ENCODE measurements at places on chromosomes 6 and 20.

GRCh38 chr20:30485331-30486102, 771.9 kb upstream of the DEFB115 start:
- no peak for DNase-seq

DNA sequence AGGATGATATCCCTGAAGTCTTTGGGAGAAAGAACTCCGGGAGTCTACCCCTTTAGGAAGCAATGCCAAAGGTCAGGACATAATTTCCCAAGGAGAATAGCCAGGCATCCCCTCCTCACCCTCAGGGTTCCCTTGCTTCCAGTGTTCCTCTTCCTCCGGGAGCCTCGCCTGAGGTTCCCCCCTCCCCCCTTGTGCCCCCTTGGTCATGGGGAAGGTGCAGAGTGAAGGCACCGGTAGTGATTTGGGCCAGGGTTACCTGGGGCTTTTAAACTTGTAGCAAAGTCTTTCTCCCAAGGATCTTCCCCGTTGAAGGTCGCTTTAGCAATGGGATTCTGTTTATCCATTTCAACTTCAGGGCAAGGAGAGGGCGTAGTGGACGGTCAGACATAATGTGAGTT, 1.2 kb downstream of the ISM1 start:
- no peak for DNase-seq

GRCh38 chr20:59082981-59083380, 40.4 kb upstream of the PRELID3B start:
- no peak for DNase-seq

DNA sequence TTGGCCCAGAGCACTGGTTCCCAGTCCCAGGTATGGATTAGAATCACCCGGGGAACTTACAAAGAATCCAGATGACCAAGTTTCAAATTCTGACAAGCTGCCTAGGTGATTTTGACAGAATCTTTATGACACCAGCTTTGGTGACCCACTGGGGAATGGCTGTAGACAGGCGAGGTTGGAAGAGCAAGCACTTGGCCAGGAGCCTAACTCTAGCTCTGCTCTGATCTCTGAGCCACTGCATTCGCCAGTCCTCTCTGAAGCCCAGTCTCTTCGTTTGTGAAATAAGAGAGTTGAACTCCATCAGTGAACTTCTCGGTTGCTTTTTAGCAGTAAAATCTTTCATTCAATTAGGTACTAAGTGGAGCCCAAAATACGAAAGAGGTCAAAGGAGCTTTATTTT, 161.2 kb downstream of the VEGFA start:
- no peak for DNase-seq

- DNase-seq: no peak
These were observed 20.9 kb upstream of the SHLD1 start for GRCh38 chr20:5729348-5729747.

DNA sequence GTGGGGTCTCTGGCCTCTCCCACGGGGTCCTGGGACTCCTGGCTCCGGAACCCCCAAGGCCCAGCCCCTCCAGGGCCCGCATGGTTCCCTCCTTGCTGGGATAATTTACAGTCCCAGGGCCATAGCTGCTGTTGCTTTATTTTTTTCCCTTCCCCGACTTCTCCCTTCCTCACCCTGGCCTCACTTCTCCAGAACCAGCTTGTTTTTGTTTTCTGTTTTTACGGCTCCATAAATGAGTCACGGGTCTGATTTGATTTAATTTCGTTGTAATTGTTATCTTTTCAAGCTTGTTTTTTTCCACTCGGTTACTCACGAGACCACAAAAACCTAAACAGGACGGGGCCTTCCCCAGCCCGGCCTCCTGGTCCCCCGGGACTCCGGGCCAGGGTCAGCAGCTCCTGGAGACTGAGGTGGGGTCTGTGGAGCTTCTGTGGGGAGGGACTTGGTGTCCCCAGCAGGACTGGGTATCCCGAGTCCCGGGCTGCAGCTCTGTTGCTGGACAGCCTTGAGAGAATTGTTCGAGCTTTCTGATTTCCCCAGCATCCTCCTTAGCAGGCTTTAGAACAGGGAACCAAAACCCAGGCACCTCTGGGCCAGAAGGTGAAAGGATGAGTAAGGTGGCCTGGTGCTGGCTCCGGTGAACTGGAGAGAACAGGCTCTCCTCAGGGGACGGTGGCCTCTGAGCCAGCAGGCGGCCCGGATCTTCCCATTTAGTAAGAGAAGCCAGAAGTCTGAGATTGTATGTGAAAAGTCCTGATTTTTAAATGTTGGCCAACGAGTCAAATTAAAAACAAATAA, 94.9 kb downstream of the CEBPB start:
- DNase-seq: no peak

DNA sequence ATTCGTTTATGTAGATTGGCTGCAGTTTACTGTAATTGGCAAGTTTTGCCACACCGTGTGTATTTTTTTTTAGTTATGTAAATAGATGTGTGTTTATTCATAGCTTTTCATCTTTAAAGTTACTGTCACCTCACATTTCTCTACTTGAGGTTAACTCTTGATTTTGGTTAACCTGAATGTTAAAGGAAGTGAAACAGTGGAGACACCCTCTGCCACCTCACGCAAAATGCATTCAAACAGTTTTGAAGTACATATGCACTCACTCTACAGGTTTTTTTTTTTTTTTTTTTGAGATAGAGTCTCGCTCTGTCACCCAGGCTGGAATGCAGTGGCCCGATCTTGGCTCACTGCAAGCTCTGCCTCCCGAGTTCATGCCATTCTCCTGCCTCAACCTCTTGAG, 17.7 kb downstream of the OR2A4 start:
- DNase-seq: no peak

DNA sequence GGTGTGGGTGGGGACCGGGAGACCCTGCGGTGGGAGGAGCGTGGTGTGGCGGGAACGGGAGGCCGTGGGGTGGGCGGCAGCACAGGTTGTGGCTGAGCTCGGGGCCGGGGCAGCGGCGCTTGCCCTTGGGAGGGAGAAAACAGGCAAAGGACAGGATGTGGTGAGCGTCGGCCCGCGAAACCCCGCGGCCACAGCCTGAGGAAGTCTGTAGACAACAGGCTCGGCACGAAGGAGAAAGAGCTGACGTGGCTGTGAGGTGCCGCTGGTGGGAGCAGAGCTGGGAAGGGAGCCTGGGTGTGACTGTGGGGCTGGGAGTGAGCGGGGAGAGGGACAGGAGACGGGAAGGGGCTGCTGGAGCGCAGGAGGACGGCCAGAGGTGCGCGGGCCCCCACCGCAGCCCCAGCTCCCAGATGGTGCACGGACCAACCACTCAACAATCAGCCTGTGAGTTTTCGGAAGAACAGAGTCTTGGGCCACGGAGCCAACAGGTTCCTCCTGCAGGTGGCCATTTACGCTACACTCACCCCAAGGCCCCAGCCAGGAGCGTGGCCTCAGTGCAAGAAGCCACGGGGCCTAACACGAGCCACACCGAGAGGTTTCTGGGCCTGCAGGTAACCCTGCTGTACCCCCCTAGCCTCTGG, 202.8 kb downstream of the DLL1 start:
- DNase-seq: no peak

GRCh38 chr6:44009425-44010321, 117.6 kb downstream of the MRPL14 start:
- no peak for DNase-seq

DNA sequence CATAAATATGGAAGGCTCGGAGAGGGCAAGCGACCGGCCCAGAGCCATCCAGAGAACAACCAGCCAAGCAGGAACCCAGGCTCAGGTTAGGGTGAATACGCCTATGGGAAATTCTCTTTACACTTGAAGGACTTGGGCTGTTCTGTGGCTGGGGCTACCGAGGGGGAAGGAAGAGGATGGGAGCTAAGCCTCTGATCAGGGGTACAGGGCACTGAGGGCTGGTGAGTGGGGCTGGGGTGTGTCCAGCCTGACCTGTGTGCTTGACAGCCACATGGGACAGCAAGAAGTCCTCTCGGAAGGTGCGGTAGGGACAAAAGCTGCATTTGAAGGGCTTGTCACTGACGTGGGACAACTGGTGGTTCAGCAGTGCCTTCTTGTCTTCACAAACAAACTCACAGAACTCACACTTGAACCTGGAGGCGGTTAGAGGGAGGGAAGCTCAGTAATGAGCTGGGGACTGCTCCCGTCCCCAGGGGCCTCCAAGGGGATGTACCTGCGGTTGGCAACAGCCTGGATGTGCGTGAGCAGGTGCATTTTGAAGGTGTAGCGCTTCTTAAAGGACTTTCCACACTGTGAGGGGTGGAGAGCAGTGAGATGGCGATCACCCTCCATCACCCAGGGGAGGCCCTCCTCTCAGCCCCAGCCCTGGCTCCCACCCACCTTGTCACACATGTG, 11.9 kb downstream of the ZNF335 start:
- DNase-seq: no peak

DNA sequence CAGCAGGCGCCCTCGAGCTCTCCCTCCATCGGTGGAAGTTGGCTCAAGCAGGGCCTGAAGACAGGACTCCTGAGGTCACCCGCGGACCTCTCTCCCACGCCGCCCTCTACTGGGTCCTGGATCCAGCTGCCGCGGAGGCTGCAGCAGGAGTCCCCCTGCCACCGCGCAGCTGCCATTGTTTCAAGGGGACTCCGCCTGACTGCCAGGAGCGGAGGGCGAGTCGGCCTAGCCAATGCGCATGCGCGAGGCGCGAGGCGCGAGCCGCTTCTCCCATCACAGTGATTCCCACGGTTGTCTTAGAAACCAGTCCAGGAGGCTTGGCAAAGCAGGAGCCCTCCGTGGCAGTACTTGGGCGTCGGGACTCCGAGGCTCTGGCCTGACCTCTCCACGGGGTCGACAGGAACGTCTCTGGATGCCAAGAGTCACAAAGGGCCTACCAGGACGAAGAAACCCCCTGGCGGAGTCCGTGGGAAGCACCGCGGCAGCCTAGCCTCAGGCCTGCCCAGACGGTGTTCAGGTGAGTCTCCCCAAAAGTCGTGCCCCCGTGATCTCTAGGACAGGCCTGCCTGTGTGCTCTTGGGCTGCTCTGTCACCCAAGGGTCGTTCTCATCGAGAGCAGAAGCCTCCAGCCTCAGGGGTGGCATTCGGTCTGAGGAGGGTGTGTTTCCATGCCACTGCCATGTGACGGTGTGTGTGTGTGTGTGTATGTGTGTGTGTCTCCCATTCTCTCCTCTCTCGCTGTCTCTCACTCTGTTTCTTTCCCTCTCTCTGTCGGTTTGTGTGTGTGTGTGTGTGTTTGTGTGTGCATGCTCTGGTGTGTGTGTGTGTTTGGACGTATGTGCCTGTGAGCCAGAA, 290.6 kb upstream of the ZNF337 start:
- DNase-seq: peak; percentile 4

- no peak for DNase-seq
These were observed 36.9 kb downstream of the APCDD1L start for GRCh38 chr20:58478141-58478805.

GRCh38 chr6:151263967-151264366, 24.2 kb downstream of the AKAP12 start:
- no peak for DNase-seq

DNA sequence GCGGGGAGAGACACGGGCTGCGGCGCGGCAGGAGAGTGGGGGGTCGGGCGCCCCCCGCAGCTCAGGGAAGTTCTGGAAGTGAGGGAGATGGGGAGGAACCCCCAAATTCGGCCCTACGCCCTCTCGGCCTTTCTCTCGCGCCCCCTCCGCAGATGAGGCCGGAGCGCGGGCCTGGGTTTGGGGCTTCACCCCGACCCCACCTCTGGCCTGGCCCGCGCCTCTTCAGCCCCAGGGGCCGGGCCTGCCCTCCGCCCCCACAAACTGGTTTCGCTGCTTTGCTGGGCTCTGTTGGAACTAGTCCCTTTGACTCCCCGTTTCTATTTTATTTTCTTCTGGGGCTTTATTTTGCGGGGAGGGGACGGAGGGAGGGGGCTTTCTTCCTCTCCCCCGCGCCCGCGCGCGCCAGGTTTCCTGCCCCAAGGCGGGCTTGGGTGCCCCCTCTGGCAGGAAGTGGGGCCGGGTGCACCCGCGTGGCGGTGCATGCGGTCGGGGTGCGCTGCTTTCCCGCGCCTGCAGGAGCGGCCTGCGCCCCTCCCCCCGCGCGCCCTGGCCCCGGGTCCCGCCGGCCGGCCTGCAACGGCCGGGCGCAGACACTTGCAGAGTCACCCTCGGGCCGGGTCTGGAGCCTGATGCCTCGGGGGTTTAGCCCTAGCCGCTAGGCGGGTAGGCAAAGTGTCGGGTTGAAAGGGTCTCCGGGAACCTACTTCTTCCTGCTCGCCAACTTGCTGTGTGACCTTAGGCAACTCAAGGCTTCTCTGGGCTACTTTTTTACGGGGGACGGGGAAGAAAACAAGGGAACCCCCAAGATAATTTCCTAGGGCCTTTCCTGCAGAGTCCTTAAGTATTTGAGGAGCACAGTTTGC, 1.3 kb downstream of the HMGA1 start:
- DNase-seq: no peak

GRCh38 chr6:30913721-30914075, 340 bp upstream of the VARS2 start:
- DNase-seq: no peak

GRCh38 chr6:43733471-43734293, 36.3 kb upstream of the VEGFA start:
- DNase-seq: no peak

DNA sequence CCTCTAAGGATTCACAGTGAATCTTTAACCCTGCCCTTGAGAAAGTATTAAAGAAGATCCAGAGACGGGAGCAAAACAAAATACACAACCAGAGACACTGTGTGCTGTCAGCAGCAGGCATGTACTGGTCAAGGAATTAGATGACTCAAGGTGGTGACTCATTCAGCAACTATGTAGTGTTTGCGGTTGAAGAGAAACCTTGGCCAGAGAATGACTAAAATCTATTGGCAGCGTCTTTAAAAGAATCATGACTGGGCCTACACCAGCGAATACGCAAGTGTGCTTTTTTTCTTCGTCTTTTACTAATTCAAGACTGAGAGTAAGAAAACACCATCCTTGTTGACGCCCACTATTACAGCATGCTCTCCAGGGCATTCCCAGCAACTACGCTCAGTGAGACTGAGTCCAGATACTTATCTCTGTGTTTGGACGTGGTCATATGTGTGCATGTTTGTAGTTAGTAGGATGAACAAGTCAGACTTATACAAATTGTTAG, 72.4 kb upstream of the BACH2 start:
- DNase-seq: no peak

- no peak for DNase-seq
These were observed at the start of gene GATA5 for GRCh38 chr20:62475772-62476055. Gene GATA5, minus strand, starts transcription at chr20:62475995. Its CDS starts 474 bp downstream, at chr20:62475521.

DNA sequence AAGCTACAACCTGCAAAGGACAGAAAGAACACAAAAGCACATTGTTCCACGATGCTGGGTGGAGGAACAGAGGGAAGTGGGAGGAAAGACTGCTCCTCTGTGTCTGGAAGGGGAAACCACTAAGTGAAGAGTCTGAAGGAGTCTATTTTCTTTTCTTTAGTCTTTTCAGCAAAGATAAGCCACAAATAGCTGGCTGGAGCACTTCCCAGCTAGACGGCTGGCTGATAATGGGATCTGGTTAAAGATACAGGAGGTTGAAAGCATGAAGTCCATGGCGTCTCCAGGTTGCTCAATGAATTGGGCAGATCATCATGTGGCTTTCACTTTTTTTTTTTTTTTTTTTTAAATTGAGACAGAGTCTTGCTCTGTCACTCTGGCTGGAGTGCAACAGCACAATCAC, 154.0 kb upstream of the KCNG1 start:
- DNase-seq: no peak
